ENCODE measurements at places on chromosomes 6 and 20.

- no peak for DNase-seq
Measured at GRCh38 chr6:49787176-49787575, at the start of gene PGK2. Gene PGK2 (minus strand): TSS chr6:49787285. CDS start chr6:49787187, 98 bp downstream.

GRCh38 chr20:17952692-17953684, 15.6 kb downstream of the SNX5 start:
- no peak for DNase-seq

GRCh38 chr6:124963831-124964763, 1.9 kb downstream of the RNF217 start:
- no peak for DNase-seq

- DNase-seq, result peak; percentile 65
Measured at GRCh38 chr6:42451333-42452170, at the start of gene TRERF1. Gene TRERF1 (minus strand): TSS chr6:42451926. CDS start chr6:42269590, 182,336 bp downstream.

DNA sequence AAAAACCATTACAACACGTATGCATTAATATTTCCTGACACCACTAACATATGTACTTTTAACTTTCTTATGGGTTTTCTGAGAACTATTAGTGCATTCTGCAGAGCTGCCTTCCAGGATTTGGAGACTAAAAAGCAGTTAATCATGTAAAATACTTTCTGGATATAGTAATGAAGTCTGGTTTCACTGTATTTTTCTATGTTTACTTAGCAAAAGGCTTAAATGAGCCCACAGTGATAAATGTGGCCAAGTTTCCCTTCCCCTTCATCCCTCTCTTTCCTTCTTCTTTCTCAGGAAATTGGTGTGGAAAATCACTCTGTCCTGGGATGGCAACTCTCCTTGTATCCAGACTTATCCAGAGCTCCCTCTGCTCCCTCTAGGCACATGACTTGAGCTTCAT, 29.7 kb upstream of the ENPP1 start:
- DNase-seq, result no peak

- no peak for DNase-seq
Measured at GRCh38 chr6:93040375-93040774, 379.0 kb downstream of the EPHA7 start.

- DNase-seq, result no peak
Measured at GRCh38 chr6:56572788-56573471, 69.8 kb downstream of the DST start.

DNA sequence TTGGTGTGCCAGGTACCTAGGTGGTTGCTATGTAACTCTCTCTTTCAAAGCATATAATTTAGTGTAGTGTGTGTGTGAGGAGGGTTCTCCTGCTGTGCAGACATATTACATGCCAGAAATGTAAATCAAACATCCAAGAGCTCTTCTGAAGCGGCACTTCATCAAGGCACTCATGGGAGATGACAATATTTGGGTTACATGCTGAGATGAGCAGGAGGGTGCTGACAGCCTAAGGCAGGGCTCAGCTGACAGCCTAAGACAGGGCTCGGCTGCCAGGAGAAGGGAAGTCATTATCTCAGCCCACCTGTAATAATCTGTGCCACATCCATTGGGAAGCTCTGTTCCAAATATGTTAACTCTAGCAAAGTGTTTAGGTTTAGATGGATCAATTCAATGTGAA, 39.1 kb downstream of the ADGRF5 start:
- no peak for DNase-seq

GRCh38 chr6:156977527-156978291, 200.5 kb downstream of the ARID1B start:
- no peak for DNase-seq

DNA sequence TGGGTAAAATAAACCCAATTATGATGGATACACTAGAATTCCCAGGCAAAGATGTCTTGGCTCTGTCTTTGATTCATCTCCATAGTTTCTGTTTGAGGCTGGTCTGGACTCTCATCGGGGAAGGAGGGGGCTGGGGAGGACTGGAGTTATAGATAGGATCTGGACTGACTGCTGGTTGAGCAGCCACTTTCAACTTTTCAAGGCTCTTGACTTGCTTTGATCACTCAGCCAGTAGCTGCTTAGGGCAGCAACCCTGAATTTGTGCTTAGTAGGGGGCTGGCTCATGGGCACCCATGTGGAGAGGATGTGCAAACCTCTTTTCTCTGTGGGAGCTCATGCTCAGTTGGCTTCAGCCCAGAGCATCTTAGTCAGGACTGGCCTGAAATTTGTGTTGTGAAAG, 114.0 kb upstream of the NEDD9 start:
- no peak for DNase-seq

DNA sequence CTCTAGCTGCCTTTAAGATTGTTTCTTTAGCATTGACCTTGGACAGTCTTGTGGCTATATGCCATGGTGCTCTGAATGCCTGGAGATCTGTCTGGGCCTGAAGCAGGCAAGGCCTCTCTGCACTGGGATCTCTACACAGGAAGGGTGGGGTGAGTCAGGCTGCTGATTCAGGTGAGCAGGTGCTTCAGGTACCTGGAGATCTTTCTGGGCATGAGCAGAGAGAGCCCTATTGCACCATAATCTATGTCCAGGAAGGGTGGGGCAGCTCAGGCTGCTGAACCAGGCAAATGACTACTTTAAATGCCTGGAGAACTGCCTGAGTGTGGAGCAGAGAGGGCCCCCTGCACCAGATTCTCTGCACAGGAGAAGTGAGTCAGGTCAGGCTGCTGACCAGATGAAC, 94.5 kb downstream of the TPBG start:
- no peak for DNase-seq

DNA sequence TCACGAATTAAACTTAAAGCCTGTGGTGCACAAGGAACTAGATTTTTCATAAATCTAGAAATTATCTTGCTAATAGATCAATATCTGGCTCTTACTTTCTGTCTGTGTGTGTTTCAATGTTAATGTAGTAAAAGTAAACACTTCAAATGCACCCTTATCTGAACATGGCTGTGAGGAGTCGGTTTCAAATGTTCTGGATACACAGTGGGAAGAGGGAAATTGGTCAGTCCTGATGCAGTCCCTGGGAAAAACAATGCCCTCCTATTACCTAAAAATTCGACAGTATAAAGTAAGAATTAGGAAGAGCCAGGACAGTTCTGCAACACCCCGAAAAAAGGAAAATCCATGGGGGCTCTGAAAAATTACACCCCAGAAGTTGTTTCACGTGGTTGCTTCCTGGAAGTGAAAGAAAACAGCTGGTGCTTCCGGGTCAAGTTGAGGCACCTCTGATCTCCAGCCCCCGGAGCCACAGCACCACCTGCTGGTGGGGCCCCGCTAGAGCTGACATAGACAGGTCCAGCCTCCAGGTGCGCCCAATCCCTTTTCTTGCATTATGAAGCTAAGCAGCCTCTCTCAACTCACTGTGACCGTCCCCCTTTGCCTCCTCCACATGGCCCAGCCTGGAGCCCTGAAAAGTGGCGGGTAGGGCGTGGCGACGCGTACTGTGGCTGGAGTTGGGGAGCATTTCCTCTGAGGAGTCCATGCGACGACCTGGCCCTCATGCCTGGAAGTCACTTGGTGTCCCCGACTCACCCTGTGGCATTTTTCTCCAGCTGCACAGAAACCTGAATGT, 8.3 kb downstream of the SEMG2 start:
- peak; percentile 76 for DNase-seq

GRCh38 chr6:134517145-134517658, 199.3 kb upstream of the SGK1 start:
- DNase-seq, result no peak

DNA sequence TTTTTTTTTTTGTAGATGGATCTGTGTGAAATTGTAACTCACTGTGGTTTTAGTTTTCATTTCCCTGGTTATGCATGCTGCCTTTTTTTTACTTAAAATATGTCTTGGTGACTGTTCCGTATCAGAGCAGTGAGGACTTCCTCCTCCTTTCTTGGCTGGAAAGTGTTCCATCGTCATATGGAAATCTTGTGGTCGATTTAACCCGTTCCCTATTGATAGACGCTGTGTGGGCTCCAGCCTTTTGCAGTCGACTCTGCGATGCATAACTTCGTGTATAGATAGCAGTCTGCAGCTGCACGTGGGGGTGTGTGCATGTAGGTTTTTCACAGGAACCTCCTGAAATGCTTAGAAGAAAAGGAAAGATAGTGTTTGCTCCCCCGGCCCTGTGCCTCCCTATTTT, 28.1 kb upstream of the PNPLA1 start:
- no peak for DNase-seq

GRCh38 chr6:168999392-168999791, 254.3 kb downstream of the THBS2 start:
- DNase-seq, result no peak

Data from activated T-cell treated with anti-CD3 and anti-CD28 coated beads, Interleukin-2, amount 50 U/mL, for 48 hours (primary cell).